ENCODE measurements at places on chromosomes 5 and 9. TPM values are rescaled to one million over a fixed set of nuclear protein-coding genes. Genes with fewer than 3 reads are reported as not detected.

IL3 gene
- 23.1 TPM for total RNA-seq

SLIT3 gene
- 2.1 TPM for total RNA-seq

CEL gene
- 1.0 TPM for total RNA-seq

ZNF483 gene
- 3.4 TPM for total RNA-seq

OR1Q1 gene
- not detected for total RNA-seq

ZNF883 gene
- total RNA-seq, result 0.22 TPM

GRCh38 chr9:121610638-121610953, 40.8 kb upstream of the DAB2IP start:
- peaks cover 22% of the 10 kb centered on the region for H3K27me3 ChIP-seq
- no peaks in the 10 kb centered on the region for H3K36me3 ChIP-seq
- H3K27ac ChIP-seq, result no peak overlapping the region
- DNase-seq, result no peak
- H3K4me3 ChIP-seq, result no peak overlapping the region
- peaks cover 13% of the 10 kb centered on the region for H3K4me1 ChIP-seq

DNA sequence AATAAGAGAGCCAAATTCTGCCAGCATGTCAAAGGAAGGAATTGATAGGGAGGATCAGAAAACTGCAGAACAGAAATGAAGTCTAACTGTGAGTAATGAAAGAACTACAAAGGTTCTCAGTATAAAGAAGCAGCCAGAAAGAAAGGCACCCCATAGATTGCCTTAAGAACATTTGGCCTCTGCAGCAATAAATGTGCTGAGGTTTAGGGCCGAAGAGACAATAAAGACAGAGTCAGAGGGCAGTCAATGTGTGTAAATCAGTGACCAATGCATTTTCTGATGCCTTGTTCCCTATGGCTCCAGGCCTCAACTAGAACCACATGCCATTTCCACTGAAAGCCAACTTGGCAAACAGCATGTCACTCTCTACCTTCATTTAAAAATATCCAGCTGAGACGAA, 281.0 kb downstream of the HINT1 start:
- peaks cover 8% of the 10 kb centered on the region for H3K27me3 ChIP-seq
- peaks cover 5% of the 10 kb centered on the region for H3K4me1 ChIP-seq
- peaks cover under 1% of the 10 kb centered on the region for H3K36me3 ChIP-seq
- no peak for DNase-seq
- H3K27ac ChIP-seq, result no peak overlapping the region
- no peak overlapping the region for H3K4me3 ChIP-seq

DNA sequence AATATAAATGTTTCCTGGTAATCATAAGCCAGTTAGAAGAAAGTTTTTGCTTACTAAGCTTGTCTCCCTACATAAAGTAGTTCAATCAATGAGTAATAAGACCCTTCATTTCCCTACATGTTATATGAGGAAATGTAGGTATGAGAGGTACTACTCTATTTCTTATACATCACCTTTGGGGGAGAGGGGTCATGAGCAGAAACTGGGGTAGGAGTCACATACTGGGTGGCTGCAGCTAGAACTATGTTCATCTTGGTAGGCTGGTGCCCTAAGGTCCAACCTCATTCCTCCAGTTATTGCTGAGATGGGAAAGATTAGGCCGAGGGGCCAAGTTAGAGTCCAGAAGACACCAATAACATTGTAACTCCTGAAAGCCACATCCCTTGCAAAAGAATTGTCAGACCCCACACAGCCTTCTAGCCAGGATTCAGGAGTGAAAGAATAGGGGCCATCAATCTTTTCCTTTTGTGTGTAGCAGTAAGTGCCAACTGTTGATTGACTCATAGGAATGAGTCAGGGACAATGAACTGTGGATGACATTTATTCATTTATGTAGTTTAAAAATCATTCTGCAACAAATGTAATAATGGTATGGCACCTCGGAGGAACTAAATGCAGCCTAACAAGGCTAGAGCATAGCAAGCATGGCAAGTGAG, 21.6 kb upstream of the SREK1 start:
- H3K36me3 ChIP-seq, result no peaks in the 10 kb centered on the region
- DNase-seq, result no peak
- no peak overlapping the region for H3K27ac ChIP-seq
- H3K4me3 ChIP-seq, result no peak overlapping the region
- no peaks in the 10 kb centered on the region for H3K27me3 ChIP-seq
- no peaks in the 10 kb centered on the region for H3K4me1 ChIP-seq

- H3K27ac ChIP-seq, result no peak overlapping the region
- DNase-seq, result no peak
- no peak overlapping the region for H3K4me3 ChIP-seq
- no peaks in the 10 kb centered on the region for H3K4me1 ChIP-seq
- H3K36me3 ChIP-seq, result peaks cover 5% of the 10 kb centered on the region
Measured at GRCh38 chr9:112820881-112821280, 69.8 kb downstream of the SLC46A2 start.

DNA sequence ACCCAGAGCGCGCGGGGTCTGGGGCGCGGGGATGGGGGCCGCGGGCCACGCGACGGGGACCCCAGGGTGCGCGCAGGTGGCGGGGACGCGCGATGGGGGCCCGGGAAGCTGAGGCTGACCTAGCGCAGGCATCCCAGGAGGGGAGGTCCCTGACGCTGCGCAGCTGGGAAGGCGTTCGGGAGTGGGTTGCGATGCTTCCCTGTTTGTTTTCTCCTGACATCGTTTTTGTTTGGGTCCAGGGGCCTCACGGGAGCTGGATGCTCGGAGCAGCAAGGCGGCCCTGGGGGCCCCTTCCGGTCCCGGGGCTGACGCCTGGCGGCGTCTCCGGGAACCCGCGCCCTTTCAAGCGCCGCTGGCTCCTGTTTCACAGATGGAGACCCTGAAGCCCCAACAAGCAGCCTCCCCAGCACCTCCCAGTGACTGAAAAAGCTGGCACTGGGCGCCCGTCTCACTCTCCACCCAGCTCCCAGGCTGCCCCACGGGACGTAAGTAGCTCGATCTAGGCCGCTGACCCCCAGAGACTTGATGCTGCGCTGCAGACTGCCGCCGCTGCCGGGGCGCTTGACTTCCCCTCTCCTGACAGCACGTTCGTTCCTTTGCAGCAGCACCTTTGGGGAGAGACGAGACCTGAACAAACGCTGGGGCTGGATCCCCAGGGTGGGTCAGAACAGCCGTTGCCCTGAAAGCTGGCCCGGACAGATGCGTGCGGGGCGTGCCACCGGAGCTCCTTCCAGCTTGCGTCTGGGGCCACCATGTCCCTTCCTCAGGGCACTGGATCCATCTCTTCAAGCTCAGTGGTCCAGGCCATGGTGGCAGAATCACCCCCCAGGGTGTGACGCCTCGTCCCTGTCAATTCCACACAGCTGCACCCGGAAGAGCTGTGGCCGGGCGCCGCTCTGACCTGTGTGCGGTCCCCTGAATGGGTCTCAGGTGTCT, 593 bp downstream of the BRD3OS start:
- H3K27ac ChIP-seq, result peak overlapping the region; percentile 33
- H3K4me3 ChIP-seq, result peak overlapping the region; percentile 76
- H3K36me3 ChIP-seq, result peaks cover 6% of the 10 kb centered on the region
- no peaks in the 10 kb centered on the region for H3K27me3 ChIP-seq
- peaks cover 12% of the 10 kb centered on the region for H3K4me1 ChIP-seq

DNA sequence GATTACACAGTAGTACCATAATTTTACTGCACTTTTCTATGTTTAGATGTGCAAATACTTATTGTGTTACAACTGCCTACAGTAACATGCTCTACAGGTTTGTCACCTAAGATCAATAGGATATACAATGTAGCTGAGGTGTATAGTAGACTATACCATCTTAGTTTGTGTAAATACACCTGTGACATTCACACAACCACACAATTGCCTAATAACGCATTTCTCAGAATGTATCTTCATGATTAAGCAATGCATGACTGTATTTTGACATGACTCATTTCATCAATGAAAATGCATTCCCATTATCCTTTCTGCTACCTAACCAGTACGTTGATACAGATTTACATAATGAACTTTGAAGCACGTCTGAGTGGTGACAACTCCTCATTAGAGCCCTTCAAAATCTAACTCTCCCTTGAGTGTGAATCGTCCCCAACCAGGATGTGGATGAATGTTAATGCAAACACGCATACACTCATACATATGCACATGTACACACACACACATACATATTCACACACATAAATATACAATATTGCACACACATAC, 28.4 kb downstream of the GZMK start:
- H3K36me3 ChIP-seq, result peaks cover 10% of the 10 kb centered on the region
- peaks cover 9% of the 10 kb centered on the region for H3K4me1 ChIP-seq
- no peak overlapping the region for H3K4me3 ChIP-seq

- no peak for DNase-seq
- H3K36me3 ChIP-seq, result no peaks in the 10 kb centered on the region
- no peak overlapping the region for H3K27ac ChIP-seq
- no peaks in the 10 kb centered on the region for H3K4me1 ChIP-seq
- H3K27me3 ChIP-seq, result no peaks in the 10 kb centered on the region
Measured at GRCh38 chr9:119736491-119737454, 367.5 kb upstream of the BRINP1 start.

DNA sequence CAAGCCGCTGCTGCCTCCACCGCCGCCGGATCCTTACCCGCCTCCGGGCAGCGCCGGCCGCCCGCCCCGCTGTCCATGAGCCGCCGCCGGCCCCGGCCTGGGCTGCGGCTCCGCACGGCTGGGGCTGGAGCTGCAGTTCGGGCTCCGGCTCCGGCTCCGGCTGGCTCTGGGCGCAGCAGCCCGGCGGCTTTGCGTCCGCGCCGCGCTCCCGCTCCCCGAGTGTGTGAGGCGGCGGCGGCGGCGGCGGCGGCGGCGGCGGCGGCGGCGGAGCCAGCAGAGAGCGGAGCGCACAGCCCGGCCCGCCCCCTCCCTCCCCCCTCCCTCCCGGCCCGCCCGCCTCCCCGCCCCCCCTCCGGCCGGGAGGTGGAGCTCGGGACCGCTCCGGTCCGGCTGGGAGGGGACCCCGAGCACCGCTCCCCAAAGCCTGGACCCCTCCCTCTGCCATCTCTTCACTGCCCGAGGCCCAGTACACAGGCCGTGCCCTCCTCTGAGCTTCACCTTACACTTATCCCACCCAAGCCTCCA, at the start of gene PCDH1:
PCDH1 (minus strand) TSS at position 225 of the 525 bp plus-strand sequence; CDS start at position 77, 148 bp downstream.
- H3K27me3 ChIP-seq, result peaks cover 72% of the 10 kb centered on the region
- no peaks in the 10 kb centered on the region for H3K36me3 ChIP-seq
- H3K4me1 ChIP-seq, result peaks cover 21% of the 10 kb centered on the region
- H3K4me3 ChIP-seq, result peak within 1 kb of the TSS; percentile 59
- DNase-seq, result peak; percentile 24

GRCh38 chr5:38997591-38997990, 76.6 kb downstream of the RICTOR start:
- no peak overlapping the region for H3K27ac ChIP-seq
- H3K36me3 ChIP-seq, result peaks cover 16% of the 10 kb centered on the region
- no peaks in the 10 kb centered on the region for H3K27me3 ChIP-seq
- peaks cover 33% of the 10 kb centered on the region for H3K4me1 ChIP-seq

DNA sequence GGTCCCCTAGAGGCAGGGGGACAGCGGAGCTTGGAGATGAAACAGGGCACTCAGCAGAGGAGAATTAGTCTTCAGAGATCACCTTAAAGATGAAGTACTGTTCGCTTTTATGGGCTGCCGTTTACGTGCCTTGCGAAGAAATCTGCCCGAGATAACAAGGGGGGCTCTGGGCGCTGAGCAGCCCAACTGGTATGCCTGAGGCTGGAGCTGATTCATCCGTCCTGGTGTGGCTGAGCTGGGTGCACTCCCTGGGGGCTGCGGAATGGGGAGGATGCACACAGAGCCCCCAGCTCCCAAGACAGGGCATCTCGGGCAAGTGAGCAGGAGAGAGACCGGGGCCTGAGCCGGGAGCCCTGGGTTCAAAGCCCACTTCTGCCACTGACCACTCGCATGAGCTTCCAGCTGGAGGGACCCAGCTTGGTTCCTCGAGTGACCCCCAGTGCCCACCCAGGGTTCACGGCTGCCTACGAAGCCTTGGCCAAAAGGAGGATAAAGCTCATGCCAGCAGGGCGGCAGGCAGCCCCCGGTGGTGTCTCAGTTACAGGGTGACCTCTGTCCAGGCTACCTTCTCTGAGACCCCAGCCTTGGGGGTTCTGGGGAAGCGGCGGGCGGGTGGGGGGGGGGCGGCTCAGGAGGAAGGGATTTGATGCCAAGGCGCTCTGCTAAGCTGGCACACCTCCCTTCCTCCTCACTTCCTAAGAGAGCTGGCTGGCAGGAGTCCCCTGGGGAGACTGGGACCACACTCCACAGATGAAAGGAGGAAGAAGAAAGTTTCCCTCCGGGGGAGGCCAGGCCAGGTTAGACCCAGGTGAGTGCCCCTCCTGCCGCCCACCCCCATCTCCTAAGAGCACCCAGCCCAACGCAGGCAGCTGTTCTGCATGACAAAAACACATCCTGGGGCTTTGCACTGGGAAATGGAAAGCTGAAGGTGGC, 5.7 kb downstream of the FIBCD1 start:
- H3K27ac ChIP-seq, result no peak overlapping the region
- no peaks in the 10 kb centered on the region for H3K4me1 ChIP-seq
- DNase-seq, result no peak
- peaks cover 44% of the 10 kb centered on the region for H3K27me3 ChIP-seq

GRCh38 chr9:120715389-120715924, 1.2 kb upstream of the MEGF9 start:
- no peaks in the 10 kb centered on the region for H3K36me3 ChIP-seq
- H3K4me1 ChIP-seq, result peaks cover 30% of the 10 kb centered on the region
- DNase-seq, result no peak
- H3K4me3 ChIP-seq, result peak overlapping the region; percentile 82
- no peaks in the 10 kb centered on the region for H3K27me3 ChIP-seq

DNA sequence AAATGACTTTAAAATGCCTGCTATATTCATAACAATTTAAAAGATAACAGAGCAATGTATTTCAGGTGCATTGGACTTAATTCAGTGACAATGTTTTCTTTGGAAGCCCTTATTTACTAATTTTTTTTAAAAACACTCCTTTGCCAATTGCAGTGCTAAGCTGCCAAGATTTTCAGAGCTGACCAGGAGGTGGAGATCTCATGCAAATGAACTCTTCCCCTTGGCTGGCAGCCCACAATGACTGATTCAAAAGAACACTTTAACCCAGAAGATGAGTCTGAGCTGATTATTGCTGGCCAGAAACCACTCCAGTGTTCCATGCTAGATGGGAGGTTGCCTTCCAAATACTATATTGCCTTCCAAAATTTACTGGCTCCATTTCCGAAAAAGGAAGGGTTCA, 128.3 kb upstream of the CCNH start:
- H3K4me3 ChIP-seq, result no peak overlapping the region
- no peak for DNase-seq
- no peaks in the 10 kb centered on the region for H3K4me1 ChIP-seq
